ENCODE measurements at places on chromosomes 4 and X.

- DNase-seq, result no peak
Measured at GRCh38 chr4:14318671-14319070, 683.6 kb upstream of the CPEB2 start.

DNA sequence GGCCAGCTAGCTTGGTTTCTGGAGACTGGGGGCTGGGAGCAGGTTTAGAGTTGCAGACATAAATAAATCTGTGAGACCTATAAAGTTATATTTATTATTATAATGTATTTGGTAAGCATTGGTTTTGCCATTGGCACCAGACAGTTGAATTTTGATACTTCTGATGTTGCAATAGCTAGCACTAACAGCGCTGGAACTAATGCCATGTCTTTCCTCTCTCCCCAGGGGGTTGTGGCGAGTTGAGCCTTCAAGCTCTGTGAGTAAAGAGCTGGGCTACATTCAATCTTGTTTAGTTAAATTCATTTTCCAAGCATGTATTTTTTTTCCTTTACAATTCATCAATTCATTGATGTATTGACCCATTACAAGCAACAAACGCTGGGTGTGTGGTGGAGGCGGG, 358.7 kb upstream of the NR3C2 start:
- no peak for DNase-seq

DNA sequence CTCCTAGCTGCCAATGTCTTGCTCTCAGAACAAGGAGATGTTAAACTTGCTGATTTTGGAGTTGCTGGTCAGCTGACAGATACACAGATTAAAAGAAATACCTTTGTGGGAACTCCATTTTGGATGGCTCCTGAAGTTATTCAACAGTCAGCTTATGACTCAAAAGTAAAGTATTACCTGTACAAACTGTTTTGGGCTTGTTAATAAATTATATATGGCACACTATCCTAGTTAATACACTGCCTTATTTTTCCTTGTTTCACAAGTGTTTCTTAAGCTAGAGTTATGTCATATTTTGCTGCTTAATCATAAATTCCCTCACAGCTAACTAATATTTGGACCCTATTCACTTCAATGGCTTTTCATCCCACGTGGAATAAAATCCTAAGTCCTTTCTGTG, 45.3 kb downstream of the STK26 start:
- DNase-seq, result no peak

- no peak for DNase-seq
Measured at GRCh38 chrX:30170900-30171299, 44.5 kb upstream of the MAGEB2 start.

DNA sequence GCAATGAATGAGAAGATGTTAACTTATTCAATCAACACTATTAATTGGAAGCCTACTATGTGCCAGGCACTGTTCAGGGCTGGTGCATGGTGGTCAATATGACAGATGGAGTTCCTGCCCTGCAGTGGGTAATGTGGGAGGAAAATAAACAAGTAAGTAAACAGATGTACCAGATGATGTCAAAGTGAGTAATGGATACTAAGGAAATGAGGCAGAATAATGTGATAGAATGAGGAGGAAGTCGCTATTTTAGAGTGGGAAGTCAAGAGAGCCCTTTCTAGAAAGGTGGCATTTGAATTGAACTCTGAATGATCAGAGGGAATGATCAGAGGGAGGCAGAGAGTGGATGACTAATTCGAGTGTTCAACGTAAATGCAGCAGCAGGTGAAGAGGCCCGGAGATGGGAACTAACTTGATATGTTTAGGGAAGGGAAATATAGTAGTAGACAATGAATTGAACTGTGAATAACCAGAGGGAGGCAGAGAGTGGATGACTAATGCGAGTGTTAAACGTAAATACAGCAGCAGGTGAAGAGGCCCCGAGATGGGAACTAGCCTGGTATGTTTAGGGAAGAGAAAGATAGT, 48.3 kb downstream of the HMGB3 start:
- DNase-seq, result no peak

DNA sequence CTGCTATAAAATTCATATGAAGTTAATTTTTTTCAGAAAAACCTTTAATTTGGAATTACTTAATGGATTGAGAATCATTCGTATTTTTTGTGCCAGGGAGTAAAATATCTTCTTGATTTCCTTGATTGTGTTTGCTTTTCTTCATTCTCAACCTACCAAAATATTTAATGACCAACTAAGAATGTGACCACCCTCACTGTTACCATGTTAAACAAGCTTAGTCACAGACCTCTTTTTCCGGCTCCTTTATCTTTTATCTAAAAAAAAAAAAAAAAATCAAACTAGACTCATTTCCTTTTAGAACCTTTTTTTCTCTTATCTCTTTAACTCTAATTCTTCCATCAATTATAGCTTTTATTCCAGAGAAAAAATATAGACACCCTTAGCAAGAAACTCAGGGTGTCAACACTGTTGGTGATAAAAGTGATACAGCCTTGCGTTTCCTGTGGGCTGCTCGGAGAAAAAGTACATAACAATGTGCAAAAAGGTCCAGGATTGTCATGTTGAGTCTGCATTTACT, 20.6 kb upstream of the HPGDS start:
- DNase-seq, result no peak

GRCh38 chrX:132467989-132468388, 20.8 kb downstream of the MBNL3 start:
- DNase-seq, result no peak

- no peak for DNase-seq
Measured at GRCh38 chrX:110162867-110163266, 155.0 kb downstream of the AMMECR1 start.

DNA sequence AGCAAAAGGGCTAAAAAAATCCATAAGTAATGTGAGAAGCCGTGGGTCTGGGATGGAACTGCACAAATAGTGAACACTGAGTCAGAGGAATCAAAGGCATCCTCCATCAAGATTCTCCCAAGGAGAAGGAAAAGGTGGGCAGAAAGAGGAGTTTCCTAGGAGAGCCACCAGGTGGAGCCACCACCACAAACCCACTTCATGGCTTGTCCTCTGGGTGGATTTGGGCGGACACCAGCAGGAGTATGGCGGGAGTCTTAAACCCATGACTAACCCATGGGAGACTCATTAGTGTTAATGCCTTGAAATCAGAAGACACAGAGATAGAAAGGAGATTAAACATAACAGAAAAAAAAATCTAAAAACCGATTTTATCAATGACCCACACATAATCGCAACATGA, 147.7 kb downstream of the SH3KBP1 start:
- DNase-seq, result peak; percentile 20

DNA sequence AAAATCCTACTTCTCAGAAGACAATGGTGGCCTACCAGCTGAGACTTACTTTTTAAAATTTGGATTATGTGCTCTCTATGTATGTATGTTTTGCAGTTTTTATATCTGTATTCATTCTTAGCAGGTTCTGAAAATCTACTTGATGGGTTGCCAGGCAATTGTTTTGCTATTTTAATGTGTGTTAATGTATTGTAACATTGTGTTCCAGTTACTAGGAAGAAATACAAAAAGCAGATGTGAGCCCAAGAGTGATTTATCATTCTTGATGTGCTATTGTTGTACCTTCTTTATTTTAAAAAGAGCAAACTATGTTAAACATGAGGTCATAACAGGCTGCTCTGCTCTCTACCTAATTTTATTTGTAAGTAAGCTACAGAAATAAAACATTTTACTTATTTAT, 81.9 kb downstream of the REPS2 start:
- DNase-seq, result no peak

DNA sequence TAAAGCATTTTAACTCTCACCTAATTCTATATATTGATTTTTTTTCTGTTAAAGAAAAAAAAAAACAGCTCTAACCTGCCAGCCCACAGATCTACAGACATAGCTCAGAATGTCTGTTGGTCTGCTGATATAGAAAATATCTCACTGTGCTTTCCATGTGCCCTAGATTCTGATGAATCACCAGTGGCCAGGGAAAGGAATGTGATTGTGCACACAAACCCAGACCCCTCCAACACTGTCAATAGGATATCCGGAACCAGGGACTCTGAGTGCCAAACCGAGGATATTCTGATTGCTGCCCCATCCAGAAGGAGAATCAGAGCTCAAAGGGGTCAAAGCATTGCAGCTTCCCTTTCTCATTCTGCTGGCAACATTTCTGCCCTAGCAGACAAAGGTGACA, 12.1 kb upstream of the SCML1 start:
- DNase-seq, result no peak

DNA sequence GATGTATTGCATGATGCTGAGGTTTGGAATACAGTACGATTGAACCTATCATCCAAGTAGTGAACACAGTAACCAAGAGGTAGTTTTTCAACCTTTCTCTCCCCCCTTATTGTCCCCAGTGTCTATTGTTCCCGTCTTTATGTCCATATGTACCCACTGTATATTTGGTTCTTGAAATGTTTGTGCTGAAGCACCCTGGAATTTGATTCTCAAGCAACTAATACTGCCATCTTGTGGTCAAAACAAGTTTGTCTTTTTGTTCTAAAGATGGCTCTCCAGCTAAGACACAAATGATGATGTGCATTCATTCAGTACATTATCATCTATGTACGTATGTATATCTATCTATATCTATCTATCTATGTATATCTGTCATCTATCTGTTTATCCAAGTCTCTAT, 33.5 kb upstream of the DCX start:
- no peak for DNase-seq

DNA sequence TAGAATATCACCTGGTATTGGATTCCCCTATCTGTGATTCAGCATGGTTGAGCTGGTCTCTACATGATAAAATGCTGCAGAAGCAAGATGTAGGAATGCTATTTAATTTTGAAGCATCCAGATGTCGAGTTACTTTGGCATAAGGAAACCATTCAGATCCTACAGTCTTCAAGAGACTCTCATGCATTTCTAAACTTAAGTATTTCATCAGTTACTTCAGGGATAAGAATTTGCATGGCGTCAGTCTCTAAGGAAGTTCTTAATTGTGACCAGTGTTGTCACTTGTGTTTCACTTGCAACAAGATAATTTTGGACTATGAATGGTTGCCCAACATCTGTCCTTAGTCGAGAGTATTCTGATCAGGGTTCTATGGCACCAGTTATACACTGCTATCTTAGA, 192.4 kb downstream of the CCNG2 start:
- DNase-seq, result no peak

DNA sequence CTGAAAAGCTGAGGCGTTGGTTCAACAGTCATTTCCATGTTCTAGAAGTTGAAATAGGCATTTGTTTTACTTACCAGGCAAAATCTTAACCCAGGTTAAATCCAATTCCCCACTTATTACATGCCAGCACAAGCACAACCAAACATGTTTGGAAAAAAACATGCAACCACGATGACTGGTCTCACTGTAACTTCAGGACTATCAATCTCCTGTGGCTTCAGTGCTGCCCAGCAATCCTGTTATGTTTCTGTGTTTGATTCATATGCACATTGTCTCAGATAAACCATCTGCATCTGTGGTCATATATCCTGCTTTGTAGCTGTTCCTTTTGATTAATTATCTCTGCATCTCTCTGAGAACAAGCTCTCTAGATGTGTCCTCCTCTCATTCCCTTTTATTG, 28.3 kb downstream of the PRDM8 start:
- no peak for DNase-seq
